HT1080 (cell line): ENCODE measurements at places on chromosomes 11 and 22.

GRCh38 chr22:22916215-22916951 lies 28.8 kb downstream of the IGLL5 start:
- DNase-seq: no peak

DNA sequence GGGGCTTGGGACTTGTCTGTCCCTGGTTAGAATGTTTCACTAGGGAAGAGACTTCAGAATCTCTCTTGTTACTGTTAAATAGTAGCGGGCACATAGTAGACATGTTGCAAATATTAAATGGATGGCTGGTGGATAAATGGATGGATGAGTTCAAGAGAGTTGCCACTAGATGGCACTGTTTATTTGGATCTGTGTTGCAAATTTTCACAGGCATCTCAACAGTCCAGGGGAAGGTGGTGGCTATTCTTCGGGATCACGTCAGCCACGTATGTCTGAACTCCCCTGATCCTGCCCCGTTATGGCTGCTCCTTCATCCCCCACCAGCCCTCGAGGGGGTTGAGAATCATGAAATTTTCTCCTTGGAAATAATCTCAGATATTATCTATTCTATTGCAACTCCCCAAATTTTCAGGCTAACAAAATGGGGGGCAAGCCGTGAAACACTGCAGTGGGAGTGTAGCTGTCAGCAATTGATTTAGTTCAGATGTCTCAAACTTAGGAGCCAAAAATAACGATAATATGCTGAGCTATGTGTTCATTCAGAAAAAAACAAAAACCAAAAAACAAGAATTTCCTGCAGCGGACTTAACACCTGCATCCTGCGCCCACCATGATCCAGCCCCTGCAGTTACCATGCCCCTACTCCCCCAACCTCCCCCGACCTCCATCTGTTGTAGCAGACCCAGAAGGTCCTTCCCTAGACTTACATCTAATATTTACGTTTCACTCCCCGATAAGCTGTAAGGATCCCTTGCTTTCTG lies 29.1 kb upstream of the BIRC3 start:
- peak; percentile 83 for DNase-seq

- DNase-seq: peak; percentile 21
Observed at GRCh38 chr11:124676386-124676785, 2.7 kb downstream of the SPA17 start.

DNA sequence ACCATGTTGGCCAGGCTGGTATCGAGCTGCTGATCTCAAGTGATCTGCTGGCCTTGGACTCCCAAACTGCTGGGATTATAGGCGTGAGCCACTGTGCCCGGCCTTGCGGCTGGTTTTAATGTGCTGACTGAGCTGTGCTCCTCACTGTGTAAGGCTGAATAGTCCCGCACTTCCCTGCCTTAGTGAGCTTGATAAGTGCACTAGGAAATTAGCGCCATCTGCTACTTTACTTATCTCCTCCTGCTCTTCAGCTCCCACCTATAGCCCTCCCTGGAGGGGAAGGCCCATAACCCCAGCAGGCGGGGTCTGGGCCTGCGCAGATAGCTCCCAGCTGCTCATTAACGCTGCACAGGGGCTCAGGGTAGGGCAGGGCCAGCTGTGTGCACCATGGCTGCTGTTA lies 49.4 kb downstream of the CLMP start:
- DNase-seq: no peak

DNA sequence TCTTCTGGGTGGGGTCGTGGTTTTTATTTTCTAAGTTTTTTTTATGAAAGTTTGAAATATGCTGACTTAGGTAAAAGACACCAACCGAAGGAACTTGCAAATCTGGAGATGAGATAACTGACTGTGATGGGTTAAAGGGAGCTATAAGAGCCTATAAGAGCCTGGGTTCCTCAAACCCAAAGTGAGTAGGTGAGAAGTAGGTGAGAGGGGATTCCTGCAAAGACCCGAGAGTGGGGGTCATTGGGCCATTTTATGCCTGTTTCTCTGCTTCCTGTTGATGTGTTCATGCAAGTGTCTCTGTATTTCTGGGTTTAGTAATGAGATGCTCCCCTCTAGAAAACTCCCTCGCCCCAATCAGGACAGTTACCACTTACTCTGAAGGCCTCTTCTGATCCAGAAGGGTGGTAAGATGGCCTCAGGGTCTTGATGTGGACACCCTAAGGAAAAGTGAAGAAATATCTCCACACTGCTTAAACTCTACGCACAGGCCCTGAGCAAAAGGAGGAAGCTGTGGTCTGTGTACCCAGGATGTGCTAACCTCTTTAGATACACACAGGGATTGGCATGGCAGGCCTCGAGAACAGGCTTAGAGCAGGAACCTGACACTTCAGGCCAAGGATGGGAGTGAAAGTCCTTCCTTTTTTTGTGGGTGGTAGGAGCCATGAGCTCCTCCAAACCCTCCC lies 1.8 kb downstream of the FLI1 start:
- DNase-seq: peak; percentile 76

DNA sequence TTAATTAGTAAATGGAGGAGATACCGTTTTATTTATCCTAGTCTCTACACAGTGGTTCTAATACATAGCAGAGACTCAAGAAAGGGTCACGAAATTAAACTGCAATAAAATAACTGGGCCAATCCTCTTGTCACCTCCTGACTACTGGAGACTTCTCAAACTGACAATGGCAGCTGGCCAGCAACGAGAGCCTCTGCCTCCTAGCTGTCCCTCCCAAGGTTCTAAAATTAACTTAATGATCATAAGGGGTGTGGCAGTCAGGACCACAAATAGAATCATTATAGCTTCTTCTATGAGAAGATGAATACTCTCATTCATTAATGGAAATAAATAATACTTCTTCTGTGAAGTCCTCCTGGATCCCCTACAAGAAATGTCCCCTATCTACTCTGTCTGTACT lies 63.8 kb upstream of the APOA1 start:
- DNase-seq: no peak

- no peak for DNase-seq
Observed at GRCh38 chr11:62149986-62150886, 26.4 kb downstream of the INCENP start.

DNA sequence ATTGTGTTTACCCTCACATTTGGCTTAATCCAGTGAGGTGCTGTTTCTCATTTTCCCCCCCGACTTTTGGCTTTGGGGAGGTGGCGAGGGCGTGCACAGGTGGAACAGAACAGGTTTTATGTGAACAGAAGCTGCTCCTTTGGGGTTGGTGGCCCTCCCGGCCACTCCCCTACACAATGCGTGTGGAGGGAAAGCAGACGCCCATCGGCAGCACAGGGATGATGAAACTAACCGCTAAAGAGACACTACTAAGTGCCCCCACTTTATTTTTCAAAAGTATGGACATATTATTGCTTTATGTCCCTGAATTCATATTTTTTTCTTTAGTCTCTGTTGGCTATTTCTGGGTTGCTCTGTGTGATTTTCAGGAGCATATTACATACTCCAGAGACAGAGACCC lies 160.9 kb downstream of the ENTHD1 start:
- no peak for DNase-seq

GRCh38 chr22:21975273-21975672 lies 7.3 kb downstream of the TOP3B start:
- DNase-seq: no peak

- DNase-seq: no peak
Observed at GRCh38 chr11:2088746-2089535, 50.2 kb downstream of the IGF2 start.

DNA sequence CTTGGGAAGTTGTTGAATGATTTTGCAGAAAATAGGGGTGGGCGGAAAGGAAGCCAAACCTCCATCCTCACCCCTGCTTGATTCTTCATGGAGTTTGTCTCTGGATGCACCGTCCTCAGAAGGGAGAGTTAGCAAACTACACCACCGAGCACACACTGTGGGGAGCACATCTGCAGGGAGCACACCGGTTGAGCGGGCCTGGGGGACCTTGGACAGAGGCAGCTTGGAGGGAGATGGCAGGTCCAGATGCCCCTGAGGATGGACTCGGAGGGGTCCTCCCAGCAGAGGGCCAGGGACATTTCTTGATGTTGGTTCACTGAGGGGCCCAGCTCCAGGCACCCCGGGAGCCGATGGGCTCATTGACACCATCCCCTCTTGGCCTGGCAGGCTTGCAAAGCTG lies 15.1 kb upstream of the FGF19 start:
- no peak for DNase-seq

- no peak for DNase-seq
Observed at GRCh38 chr22:19877626-19878339, 23.1 kb upstream of the GNB1L start.

- no peak for DNase-seq
Observed at GRCh38 chr11:61362542-61362875, 335 bp downstream of the TMEM138 start.

DNA sequence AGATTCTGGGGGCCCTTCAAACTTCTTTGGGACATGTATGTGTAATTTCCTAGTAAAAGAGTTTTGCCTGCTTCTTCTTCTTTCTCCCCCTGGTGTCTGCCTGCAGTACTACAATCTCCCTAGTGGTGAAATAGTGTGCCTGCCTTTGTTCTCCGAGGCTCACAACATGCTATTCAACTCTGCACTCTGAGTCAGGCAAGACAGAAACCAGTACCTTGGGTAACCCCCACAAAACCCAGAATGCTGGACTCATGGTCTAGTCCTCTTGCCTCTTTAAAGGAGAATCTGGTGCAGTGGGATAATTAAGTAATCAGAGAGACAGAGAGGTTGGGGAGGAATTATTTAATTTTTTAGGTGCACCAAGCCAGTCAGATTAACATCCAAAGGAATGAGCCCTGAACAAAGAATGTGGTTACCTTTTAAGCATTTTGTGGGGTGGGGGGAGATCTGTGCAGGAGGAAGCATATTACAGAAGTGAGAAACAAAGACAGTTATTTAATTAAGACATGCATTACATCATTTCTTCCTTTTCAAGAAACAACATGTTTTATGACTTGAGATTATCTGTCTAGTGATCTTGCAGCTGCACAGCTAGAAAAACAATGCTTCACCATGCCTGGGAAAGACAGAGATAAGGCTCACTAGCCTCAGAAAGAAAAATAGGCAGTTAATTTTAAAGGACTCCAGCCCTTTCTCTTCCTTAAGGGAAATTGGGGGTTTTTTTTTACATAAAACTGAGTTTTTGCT lies 11.0 kb upstream of the MS4A6A start:
- peak; percentile 76 for DNase-seq

- no peak for DNase-seq
Observed at GRCh38 chr11:2101171-2101675, 38.0 kb downstream of the IGF2 start.

- DNase-seq: no peak
Observed at GRCh38 chr11:106262852-106263251, 185.4 kb downstream of the AASDHPPT start.

GRCh38 chr11:86141727-86142126 lies 72.8 kb upstream of the PICALM start:
- no peak for DNase-seq

GRCh38 chr11:68354148-68354872 lies 41.9 kb downstream of the LRP5 start:
- peak; percentile 90 for DNase-seq

DNA sequence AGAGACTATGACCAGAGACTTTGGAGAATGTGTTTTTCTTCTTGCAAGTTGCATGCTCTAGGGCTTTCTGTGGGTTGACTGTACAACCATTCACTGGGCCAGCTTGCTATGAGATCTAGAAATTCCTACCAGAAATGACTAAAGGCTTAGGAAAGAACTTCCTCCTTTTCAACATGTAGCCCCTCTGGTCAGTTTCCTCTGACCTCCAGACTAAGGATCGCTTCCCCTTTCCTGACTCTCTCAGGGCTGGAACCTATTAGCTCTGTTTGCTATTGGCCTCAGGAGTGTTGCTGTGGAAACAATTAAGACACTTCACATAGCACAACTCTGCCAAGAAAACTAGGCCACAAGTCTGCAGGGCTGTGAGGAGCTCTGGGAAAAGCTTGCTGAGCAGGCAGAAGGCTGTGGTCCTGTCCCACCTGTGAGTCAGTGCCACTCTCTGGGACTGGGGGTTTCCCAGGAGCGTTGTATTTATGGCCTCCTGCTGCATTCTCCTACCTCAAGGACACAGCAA lies 10.7 kb downstream of the CRY2 start:
- peak; percentile 41 for DNase-seq

DNA sequence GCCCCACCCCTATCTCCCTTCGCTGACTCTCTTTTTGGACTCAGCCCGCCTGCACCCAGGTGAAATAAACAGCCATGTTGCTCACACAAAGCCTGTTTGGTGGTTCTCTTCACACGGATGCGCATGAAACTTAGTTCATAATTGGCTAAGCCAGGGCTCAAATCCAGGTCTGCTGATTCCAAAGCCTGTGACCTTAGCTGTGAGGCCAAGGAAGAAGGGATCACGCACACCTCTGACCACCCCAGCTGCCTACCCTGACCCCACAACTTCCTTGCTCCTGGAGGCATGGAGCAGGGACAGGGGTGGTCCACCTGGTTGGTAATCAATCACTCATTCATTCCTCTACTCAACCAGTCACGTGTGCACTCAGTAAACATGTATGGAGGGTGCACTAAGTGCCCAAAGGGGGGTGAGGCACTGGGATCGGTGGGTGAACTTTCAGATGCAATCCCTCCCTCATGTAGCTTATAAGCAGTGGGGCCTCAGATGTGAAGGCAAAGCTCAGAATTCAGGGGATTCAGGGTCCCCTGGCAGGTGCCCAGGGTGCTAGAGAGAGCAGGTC lies 10.3 kb downstream of the FXYD2 start:
- DNase-seq: no peak

DNA sequence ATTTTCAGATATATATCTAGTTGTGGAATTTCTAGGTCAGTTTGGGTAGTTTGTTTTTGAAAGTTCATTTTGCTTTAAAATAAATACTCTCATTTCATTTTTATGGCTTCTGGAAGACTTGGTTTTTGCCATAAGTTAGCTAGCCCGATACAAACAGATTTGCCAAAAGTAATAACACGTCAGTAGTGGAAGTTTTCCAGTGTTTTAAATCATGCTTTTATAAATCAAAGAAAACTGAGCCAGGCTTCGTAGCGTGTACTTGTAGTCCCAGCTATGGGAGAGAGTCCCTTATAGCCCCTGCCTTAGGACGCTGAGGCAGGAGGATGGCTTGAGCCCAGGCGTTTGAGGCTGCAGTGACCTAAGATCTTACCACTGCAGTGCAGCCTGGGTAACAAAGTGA lies 21.7 kb upstream of the MICALL1 start:
- DNase-seq: no peak

GRCh38 chr11:71364176-71364671 lies 84.0 kb downstream of the DHCR7 start:
- no peak for DNase-seq

DNA sequence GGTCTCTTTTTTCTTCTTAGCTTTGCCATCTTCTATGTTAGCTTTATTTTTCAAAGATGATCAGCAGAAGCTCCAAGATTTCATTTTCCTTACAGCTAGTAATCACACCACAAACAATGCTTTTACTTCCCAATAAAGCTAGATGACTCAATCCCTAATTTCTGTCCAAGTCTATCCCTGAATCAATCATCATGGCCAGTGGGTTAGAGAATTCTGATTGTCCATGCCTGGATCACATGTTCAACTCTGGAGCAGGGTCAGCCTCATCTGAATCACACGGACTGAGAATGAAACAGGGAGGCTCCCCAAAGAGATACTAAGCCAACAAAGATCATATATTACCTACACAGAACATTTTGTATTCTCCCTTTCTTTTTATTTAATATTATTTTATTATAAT lies 79.6 kb downstream of the BBOX1 start:
- no peak for DNase-seq
